Ovary (tissue), 10 donors: ENCODE measurements at places on chromosomes 5 and 9. TPM values are rescaled to one million over a fixed set of nuclear protein-coding genes. Genes with fewer than 3 reads are reported as not detected.
A peak's percentile ranks its signal among the peaks of the same experiment; 100 is the strongest.

Gene SET
- 145 TPM for total RNA-seq

Gene SPATA9
- total RNA-seq: 0.60 TPM

Gene CCL27
- total RNA-seq: 0.48 TPM

Gene IGIP
- 12.9 TPM for total RNA-seq

Gene LIX1
- total RNA-seq: not detected

Gene MED7
- 11.6 TPM for total RNA-seq

Gene ORM2
- total RNA-seq: 2.6 TPM

Gene C9
- total RNA-seq: not detected

Gene OR1J2
- not detected for total RNA-seq

Gene EPB41L4B
- total RNA-seq: 15.3 TPM

DNA sequence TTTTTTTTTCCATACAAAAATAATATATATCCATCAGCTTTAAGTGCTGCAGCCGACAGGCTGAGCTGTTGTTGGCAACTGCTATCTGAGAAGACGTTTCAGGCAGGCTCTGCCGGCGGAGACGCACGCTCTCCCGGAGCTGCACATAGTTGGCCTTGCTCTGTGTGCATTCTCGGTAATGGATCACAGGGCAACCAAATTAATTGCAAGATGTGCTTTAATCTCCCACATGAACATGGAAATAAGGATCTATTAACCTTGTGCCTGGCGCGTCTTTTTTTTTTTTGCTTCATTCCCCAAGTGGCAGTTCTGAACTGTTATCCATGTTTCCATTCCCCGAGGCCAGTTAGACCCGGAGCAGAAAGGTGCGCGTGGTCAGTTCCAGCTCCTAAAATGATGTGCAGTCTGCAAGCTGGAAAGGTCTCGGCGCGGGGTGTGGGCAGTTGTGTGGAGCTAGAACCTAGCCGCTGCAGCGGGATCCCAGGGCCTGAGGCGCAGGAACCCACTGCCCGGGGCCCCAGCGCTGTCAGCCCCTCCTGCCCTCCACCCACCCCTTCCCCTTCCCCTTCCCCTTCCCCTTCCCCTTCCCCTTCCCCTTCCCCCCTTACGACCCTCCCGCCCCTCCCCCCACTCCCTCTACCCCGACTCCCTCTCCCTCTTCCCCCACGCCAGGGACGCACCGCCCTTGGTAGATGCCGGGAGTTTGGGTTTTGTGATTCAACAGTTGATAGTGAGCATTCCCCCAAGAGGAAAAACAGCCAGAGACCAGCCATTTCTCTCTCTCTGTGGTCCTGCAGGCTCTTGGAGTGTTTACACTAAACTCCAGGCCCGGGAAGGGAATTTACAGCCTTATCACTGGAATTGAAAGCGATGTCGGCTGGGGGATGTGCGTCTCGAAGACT, 137.8 kb downstream of the CEP120 start:
- no peak overlapping the region for H3K27ac ChIP-seq
- DNase-seq: peak; percentile 23

DNA sequence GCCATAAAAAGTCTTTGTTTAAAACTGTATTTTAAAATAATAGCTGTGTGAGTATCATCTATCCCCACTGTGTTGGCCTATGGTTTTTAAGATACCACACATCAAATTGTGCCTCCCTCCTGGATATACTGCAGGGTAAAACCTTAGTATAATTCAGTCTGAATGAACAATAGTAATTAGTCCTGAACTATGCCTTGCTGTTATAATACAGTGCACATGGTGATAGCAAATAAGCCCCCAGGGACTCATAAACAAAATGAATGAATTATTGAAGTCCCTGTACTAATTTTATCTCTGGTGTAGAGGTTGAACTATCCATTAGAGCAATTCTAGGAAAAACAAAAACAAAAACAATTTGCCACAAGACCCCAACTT, 142.7 kb upstream of the ADAMTSL1 start:
- no peak for DNase-seq
- H3K4me1 ChIP-seq: peaks cover 1% of the 10 kb centered on the region
- no peak overlapping the region for H3K4me3 ChIP-seq
- no peaks in the 10 kb centered on the region for H3K36me3 ChIP-seq
- H3K27ac ChIP-seq: no peak overlapping the region
- H3K27me3 ChIP-seq: no peaks in the 10 kb centered on the region

DNA sequence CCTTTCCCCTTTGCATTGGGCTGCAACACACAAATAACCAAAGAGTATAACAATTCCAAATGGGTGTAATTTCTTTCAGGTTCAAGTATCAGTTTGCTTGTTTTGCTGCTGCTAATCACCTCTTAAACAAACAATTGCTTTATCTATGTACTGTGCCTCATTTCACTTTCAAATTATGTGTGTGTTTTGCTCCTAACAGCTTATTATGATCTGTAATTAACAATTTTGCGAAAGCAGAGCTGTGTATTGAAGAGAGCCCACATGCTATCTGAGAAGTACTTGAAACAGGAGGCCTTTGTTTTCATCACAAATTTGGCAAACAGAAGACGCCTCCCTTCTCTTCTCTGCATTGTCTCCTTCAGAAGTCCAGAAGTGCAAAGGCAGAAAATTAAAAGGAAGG, 312.0 kb downstream of the TLE1 start:
- no peak overlapping the region for H3K27ac ChIP-seq
- no peaks in the 10 kb centered on the region for H3K36me3 ChIP-seq
- H3K27me3 ChIP-seq: no peaks in the 10 kb centered on the region
- no peak for DNase-seq
- peaks cover 2% of the 10 kb centered on the region for H3K4me1 ChIP-seq

GRCh38 chr5:9977070-9977469, 272.6 kb downstream of the ATPSCKMT start:
- H3K4me1 ChIP-seq: no peaks in the 10 kb centered on the region
- no peaks in the 10 kb centered on the region for H3K27me3 ChIP-seq
- H3K27ac ChIP-seq: no peak overlapping the region
- H3K36me3 ChIP-seq: no peaks in the 10 kb centered on the region

- H3K4me1 ChIP-seq: no peaks in the 10 kb centered on the region
- H3K27me3 ChIP-seq: no peaks in the 10 kb centered on the region
- H3K27ac ChIP-seq: no peak overlapping the region
- H3K4me3 ChIP-seq: no peak overlapping the region
- no peak for DNase-seq
These were observed 20.6 kb downstream of the LAMC3 start for GRCh38 chr9:131029574-131029952.

DNA sequence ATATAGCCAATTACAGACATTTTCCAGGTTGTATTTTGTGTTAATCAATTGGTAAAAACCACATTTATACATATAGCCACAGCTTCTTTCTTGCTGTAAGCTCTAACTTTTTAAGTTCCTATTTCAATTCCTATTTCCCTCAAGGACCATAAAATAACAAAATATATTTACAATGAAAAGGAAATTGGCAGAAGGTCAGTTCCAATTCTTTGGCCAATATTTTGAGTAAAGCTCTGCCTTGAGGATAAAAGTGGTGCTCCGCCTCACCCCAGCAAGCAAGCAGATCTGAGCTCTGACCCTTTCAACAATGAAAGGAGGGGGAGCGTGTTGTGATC, 203.4 kb upstream of the RASEF start:
- H3K36me3 ChIP-seq: no peaks in the 10 kb centered on the region
- H3K27ac ChIP-seq: no peak overlapping the region
- no peak for DNase-seq
- no peaks in the 10 kb centered on the region for H3K27me3 ChIP-seq
- H3K4me3 ChIP-seq: no peak overlapping the region

- H3K27ac ChIP-seq: no peak overlapping the region
- H3K27me3 ChIP-seq: no peaks in the 10 kb centered on the region
- DNase-seq: no peak
- no peaks in the 10 kb centered on the region for H3K4me1 ChIP-seq
- no peak overlapping the region for H3K4me3 ChIP-seq
- no peaks in the 10 kb centered on the region for H3K36me3 ChIP-seq
These were observed 156.9 kb downstream of the TRIM32 start for GRCh38 chr9:116843863-116844620.

DNA sequence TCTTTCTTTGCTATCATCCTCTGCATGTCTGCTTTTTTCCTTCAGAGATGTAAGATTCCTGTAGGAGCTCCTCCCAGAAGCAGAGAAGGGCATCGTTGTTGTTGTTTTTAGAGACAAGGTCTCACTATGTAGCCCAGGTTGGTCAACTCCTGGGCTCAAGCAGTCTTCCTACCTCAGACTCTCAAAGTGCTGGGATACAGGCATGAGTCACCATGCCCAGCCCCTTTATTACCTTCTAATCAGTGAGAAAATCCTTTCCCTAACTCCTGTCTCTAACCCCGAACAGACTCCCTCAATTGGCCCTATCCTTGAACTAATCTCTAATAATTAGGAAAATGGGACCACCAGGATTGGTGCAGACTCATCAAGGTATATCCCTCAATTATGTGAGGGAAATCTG, 64.4 kb downstream of the GALNT10 start:
- H3K27me3 ChIP-seq: no peaks in the 10 kb centered on the region
- no peak overlapping the region for H3K27ac ChIP-seq
- no peak for DNase-seq
- H3K4me1 ChIP-seq: peaks cover 7% of the 10 kb centered on the region

- no peak overlapping the region for H3K4me3 ChIP-seq
- no peaks in the 10 kb centered on the region for H3K36me3 ChIP-seq
- H3K27me3 ChIP-seq: no peaks in the 10 kb centered on the region
- DNase-seq: no peak
- H3K4me1 ChIP-seq: no peaks in the 10 kb centered on the region
These were observed 57.8 kb downstream of the RORB start for GRCh38 chr9:74554751-74555419.

DNA sequence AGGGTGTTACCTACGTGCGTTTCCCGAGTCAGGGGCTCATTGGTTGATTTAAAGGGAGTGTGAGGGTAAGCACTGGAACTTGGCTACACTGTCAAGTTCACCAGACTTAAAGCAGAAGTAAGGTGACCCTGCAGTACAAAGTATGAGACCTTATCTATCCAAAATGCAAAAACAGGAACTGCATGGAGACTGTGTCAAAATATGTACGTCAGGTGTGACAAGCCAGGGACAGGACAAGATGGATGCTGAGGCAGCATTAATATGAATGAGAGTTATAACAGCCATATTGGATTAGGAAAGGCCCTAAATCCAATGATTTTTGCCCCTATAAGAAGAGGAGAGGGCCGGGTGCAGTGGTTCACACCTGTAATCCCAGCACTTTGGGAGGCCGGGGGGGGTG, 15.4 kb upstream of the SUSD3 start:
- H3K27me3 ChIP-seq: no peaks in the 10 kb centered on the region
- no peak overlapping the region for H3K4me3 ChIP-seq
- no peaks in the 10 kb centered on the region for H3K4me1 ChIP-seq
- H3K27ac ChIP-seq: no peak overlapping the region

- H3K4me1 ChIP-seq: peaks cover 2% of the 10 kb centered on the region
- no peak overlapping the region for H3K27ac ChIP-seq
- H3K27me3 ChIP-seq: no peaks in the 10 kb centered on the region
These were observed 174.1 kb downstream of the KDM4C start for GRCh38 chr9:6931913-6932312.

GRCh38 chr9:76651119-76651705, 113.0 kb upstream of the PCA3 start:
- no peaks in the 10 kb centered on the region for H3K27me3 ChIP-seq
- no peaks in the 10 kb centered on the region for H3K36me3 ChIP-seq
- H3K4me1 ChIP-seq: peaks cover 1% of the 10 kb centered on the region
- no peak overlapping the region for H3K27ac ChIP-seq
- peak overlapping the region; percentile 30 for H3K4me3 ChIP-seq

GRCh38 chr5:1794901-1795290, 4.7 kb downstream of the MRPL36 start:
- no peaks in the 10 kb centered on the region for H3K36me3 ChIP-seq
- no peaks in the 10 kb centered on the region for H3K27me3 ChIP-seq
- DNase-seq: no peak
- H3K27ac ChIP-seq: no peak overlapping the region

GRCh38 chr9:124458441-124458840, 8.2 kb downstream of the ADGRD2 start:
- no peak for DNase-seq
- no peaks in the 10 kb centered on the region for H3K4me1 ChIP-seq
- no peaks in the 10 kb centered on the region for H3K36me3 ChIP-seq
- no peak overlapping the region for H3K27ac ChIP-seq

DNA sequence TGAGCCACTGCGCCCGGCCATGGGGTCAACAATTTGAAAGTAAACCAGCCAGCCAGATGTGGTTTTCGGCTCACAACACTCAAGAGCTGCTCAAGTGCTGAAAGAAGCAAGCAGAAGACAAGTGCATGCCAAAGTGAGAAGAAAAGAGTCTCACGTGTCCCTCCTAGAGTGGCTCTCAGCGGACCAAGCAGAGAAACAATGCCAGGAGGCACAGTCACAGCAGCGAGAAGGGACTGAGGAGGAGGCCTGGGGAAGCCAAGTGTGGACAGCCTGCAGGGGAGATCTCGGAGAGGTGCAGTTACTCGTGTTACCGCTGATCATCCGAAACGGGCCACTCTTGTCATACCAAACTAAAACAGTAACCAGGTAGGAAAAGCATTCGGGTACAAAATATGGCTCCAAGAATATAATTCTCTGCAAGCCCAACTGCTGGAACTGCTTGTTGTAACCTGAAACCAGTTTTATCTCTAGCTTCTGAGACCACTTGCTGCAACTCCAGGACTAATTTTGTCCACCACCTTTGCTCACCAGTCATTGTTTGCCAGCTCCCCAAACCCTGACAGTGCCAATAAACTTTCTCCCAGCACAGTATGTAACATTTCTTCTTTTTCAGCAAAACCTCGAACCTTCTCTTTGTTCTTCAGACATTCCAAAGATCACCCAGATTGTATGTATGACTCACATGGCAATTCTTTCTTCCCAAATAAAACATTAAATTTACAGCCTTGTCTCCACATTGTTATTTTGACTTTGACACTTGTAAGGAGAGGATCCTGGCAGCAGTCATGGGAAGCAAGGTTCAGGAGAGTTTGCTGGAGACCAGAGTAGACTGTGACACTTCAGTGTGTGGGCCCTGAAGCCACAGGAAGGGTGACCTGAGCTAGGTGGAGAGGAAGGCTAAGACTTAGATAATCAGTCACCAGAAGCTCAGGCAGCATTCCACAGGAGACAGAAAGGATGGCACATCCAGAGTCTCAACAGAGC, 6.3 kb downstream of the SLC35D2 start:
- H3K27ac ChIP-seq: no peak overlapping the region
- no peaks in the 10 kb centered on the region for H3K27me3 ChIP-seq
- no peaks in the 10 kb centered on the region for H3K36me3 ChIP-seq
- no peak overlapping the region for H3K4me3 ChIP-seq
- DNase-seq: no peak

DNA sequence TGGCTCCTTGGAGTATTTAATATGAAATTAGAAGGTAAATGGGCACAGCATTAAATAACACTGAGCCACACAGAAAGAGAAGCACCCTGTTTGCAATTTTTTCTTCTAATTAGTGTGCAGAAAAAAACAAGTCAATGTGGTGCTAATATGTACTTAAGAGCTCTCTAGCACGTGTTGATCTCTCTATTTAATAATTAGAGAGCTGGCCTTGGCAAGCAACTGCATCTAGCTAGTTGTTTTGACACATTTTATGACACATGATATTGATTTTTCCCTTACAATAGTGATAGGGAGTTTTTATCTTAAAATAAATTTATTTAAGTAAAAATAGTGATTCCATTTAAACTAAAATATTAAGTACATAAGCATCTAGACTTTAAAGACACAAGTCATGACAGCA, 54.5 kb upstream of the NUDT12 start:
- no peaks in the 10 kb centered on the region for H3K36me3 ChIP-seq
- no peaks in the 10 kb centered on the region for H3K4me1 ChIP-seq
- no peak for DNase-seq
- no peaks in the 10 kb centered on the region for H3K27me3 ChIP-seq
- H3K4me3 ChIP-seq: no peak overlapping the region
